WTC11 (cell line): ENCODE measurements at places on chromosomes 7 and 10.

DNA sequence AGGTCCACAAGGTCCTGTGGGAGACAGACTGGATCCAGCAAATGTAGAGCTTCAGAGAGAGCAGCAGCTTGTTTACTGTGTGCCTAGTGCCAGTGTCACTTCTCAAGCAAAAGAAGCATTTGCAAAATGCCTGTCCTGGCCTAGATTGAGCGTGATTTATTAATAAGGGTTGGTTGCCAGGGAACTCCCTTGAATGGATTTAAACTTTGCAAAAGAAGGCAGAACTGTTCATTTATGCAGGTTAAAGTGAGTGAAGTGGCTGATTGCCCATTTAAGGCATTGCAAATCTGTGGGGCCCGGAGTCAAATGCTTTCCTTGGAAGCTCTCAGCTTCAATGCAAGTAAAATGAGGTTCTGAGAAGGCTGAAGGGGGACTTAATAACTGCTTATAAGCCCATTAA is 71.3 kb downstream of the CDHR3 start:
- no peak for DNase-seq

- DNase-seq = no peak
Observed at GRCh38 chr10:24467605-24468004, 256.1 kb downstream of the ARHGAP21 start.

- no peak for DNase-seq
Observed at GRCh38 chr10:92873029-92873428, 24.7 kb downstream of the EXOC6 start.

DNA sequence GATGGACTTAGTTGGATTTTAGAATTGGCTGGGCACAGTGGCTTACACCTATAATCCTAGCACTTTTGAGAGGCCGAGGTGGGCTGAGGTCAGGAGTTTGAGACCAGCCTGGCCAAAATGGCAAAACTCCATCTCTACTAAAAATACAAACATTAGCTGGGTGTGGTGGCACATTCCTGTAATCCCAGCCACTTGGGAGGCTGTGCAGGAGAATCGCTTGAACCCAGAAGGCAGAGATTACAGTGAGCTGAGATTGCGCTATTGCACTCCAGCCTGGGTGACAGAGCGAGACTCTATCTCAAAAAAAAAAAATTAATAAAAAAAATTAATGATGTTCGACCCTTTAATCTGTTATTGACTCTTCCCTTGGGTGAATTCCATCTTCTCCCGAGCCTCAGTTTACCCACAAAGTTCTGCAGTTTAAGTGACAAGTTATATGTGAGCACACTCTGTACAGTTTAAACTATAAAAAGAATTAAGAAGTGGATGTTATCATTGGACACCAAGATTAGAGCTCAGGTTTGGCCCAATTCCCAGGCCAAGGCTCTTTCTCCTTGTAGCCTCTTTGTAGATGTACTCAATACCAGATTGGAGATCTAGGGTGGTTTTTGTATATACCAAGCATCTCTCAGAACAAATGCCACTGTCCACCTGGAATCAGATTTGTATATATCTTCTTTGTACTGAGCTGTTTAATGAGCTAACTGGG is 15.0 kb downstream of the KAT6B start:
- no peak for DNase-seq

- no peak for DNase-seq
Observed at GRCh38 chr10:131102676-131103075, 208.8 kb downstream of the TCERG1L start.

- DNase-seq = no peak
Observed at GRCh38 chr10:119140603-119141245, 24.8 kb downstream of the SFXN4 start.

DNA sequence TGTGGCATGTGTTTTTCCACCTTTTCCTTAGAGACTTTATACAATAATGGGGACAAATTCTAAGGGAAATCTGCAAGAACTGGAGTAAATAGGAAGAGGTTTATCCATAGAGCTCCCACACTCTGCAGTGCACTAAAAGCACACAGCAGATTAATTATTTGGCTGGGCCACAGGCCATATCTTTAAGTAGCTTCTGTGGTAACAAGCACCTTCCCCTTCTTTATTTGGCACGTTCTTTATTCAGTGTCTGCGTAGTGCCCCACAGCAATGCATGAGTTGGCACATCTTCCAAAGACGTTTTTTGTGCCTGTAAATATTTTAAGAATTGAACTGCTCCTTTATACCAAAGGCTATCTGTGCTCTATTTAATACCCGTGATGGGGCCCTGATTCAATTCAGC is 104.9 kb upstream of the MBL2 start:
- no peak for DNase-seq

- no peak for DNase-seq
Observed at GRCh38 chr7:73851410-73852338, 9.3 kb upstream of the TMEM270 start.

DNA sequence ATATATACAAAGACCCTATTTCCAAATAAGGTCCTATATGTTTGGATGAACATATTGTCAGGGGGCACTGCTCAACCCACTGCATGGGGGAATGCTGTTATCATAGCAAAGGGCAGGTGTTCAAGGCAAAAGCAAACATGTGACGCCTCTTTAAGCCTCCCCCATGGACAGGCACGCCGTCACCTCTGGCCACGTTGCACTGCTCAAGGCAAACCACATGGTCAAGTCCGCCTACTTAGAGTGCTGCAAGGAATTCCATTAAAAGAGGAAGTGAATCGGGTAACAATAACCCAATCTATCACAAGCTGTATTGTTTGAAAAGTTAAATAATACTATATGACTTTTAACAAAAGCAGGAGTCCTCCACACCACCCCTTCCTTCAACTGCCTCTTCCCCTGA is 8.8 kb upstream of the CALD1 start:
- no peak for DNase-seq

- no peak for DNase-seq
Observed at GRCh38 chr7:141462958-141463357, 88.3 kb upstream of the AGK start.

DNA sequence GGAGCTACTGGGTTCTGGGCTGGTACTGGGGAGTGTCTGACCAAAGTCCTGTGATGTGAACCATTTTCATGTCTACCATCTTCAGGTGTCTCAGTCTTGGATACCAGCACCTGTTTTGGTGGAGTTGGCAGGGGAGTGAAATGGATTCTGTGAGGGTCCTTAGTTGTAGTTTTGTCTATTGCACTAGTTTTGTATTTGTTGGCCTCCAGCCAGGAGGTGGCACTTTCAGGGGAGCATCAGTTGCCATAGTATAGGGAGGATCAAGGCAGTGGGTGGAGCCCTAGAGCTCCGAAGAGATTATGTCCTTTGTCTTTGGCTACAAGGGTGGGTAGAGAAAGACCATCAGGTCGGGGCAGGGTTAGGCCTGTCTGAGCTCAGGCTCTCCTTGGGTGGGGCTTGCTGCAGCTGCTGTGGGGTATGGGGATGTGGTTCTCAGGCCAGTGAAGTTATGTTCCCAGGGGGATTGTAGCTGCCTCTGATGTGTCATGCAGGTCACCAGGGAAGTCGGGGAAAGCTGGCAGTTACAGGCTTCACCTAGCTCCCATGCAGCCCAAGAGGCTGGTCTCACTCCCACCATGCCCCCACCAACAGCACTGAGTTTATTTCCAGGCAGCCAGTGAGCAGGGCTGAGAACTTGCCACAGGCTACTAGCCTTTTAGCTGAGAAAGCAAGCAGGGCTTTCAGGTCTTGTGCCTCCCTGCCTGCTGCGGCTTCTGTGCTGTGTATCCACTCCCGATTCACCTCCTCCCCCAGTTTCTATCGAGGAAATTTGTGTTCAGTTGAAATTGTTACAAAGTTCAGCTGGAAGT is 153.1 kb downstream of the ZNF365 start:
- no peak for DNase-seq

DNA sequence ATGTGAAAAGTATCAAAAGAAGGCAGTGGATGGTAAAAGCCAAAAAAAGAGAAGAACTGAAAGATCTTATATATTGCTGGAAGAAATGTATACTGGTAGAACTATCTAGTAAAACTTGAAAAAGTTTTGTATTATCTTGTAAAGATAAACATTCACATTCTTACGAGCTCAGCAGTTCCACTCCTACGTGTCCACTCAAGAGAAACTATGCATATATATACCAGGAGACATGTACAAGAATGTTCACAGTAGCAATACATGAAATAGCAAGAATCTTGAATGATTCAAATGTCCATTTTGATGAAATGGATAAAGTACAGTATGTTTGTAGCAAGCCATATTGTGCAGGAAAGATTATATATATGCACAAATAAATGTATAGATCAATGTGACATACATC is 155.0 kb downstream of the RNF133 start:
- no peak for DNase-seq

DNA sequence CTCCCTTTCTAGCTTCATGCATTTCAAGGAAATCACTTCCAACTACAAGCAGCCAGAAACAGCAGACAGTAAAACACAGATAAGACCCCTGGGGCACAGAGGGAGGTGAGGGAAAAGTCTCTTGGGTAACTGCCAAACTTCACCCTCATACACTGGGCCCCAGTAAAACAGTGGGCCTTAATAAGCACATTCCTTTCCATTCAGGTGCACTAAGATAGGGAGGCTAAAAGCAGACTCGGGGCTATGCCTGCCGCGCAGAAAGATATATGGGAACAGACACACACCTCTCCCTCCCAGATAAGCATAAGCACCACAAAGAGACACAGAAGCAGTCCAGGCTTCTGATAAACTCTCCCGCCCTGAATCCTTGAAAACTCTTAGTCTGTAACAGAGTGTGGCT is 117.0 kb downstream of the TYW1B start:
- no peak for DNase-seq

DNA sequence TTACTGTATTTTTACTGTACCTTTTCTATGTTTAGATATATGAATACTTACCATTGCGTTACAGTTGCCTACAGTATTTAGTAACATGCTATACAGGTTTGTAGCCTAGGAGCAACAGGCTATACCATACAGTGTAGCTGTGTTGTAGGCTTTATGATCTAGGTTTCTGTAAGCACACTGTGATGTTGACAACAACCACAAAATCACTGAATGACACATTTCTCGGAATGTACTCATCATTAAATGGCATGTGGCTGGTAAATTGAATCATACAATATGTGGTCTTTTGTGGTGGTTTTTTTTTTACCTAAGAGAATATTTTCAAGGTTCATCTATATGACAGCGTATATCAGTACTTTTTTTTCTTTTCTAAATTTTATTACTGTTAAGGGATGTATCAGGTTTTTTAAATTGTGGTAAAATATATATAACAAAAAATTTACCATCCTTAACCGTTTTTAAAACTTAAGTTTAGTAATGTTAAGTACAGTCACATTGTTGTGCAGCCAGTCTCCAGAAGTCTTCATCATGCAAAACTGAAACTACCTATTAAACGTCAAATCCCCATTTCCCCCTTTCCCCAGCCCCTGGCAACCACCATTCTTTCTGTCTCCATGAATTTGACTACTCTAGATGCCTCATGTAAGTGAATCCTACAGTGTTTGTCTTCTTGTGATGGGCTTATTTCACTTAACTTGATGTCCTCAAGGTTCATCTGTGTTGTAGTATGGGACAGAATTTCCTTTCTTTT is 21.5 kb downstream of the BTAF1 start:
- DNase-seq = no peak

GRCh38 chr7:81073931-81074251 is 155.0 kb upstream of the SEMA3C start:
- DNase-seq = no peak

DNA sequence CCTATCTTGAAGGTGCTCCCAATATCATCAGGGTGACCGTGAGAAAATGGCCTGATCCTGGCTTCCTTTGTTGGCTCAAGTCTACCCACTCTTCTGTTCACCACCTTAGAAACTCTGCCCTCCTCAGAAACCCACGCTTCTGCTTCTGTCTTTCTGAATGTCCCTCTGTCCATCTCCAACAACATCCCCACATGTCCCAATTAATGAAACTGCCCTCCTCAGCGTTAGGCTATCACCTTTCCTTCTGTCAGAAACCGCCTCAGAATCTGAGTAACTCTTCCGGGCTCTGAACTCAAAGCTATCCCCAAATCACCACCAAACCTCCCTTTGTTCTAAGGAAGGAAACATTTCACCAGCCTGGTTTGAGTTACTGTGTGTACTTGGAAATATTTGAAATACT is 315.8 kb upstream of the ZNF32 start:
- DNase-seq = no peak

DNA sequence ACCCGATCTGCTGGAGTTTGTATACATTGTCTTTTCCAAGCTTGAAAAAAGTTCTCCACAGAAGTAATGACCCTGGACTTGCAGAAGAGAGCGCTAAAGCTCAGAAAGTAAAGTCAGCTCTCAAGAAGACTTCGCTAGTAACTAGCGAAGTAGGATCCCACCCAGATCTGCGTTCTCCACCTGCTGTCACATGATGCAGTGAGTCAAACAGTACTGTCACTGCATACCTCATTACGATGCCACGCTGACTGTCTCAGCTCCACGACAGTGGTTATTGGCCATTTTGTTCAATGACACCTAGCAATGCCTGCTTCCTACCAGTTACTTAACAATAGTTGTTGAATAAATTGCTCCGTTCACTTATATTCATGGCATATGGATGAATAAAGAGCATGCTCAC is 29.7 kb upstream of the SEC61G start:
- DNase-seq = peak; percentile 40

- DNase-seq = no peak
Observed at GRCh38 chr10:78892338-78893176, 176.2 kb upstream of the ZMIZ1 start.

- DNase-seq = no peak
Observed at GRCh38 chr7:50220273-50220672, 84.2 kb upstream of the IKZF1 start.

- DNase-seq = peak; percentile 52
Observed at GRCh38 chr7:55019691-55020465, 1.1 kb downstream of the EGFR start.

DNA sequence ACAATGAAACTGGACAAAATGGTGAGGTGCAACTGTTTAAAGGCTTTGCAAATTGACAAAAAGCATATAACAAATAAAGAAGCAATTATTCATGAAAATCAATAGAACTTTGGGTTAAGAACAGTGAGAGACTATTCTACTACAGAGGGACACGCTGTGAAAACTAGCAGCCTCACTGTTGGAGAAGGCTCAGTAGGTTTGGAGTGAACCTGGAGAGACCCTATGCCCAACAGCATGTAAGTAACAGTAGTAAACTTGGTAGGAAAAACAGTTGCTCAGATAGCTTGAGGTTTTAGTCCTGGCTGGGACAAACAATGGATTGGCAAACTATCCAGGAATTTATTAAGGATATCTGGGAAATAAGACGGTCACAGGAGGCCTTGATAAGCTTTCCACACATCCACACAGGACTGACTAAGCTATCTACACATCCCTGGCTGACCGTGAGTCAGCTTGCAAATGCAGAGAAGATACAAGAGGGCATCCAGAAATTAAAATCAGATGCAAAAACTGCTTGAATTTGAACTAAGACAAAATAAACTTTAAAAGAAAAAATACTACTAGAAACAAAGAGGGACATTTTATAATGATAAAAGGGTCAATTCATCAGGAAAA is 15.9 kb downstream of the FAM149B1 start:
- DNase-seq = no peak

- DNase-seq = no peak
Observed at GRCh38 chr10:80290474-80291220, 1.2 kb upstream of the MAT1A start.

- no peak for DNase-seq
Observed at GRCh38 chr10:98516352-98516751, 69.6 kb upstream of the HPS1 start.
